ENCODE measurements at places on chromosomes 7 and 10.

- DNase-seq, result no peak
These were observed 200.5 kb downstream of the MAD1L1 start for GRCh38 chr7:2032030-2032875.

GRCh38 chr10:78892338-78893176 lies 176.2 kb upstream of the ZMIZ1 start:
- no peak for DNase-seq

GRCh38 chr10:18594574-18595156 lies 56.7 kb downstream of the NSUN6 start:
- DNase-seq, result no peak

GRCh38 chr7:83701736-83702135 lies 52.8 kb upstream of the SEMA3E start:
- DNase-seq, result no peak

DNA sequence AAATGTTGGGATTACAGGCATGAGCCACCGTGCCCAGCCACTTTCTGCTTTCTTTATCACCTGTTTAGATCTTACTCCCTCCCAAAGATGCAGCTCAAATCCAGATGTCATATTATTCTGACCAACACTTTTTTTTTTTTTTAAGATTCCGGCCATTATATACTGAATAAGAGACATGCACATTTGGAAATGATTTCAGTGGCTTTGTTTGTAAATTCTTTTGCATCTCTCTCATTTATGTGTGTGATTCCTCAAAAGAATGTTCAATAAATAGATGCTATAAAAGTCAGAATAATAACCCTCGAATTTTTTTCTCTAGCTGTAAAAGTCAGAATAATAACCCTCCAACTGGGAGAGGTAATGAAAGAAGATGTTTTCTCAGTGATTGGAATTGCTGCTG lies 25.4 kb downstream of the HECW1 start:
- no peak for DNase-seq

- no peak for DNase-seq
These were observed 31.1 kb upstream of the ABCA13 start for GRCh38 chr7:48140001-48140681.

Measured in stimulated activated CD8-positive, alpha-beta memory T cell treated with anti-CD3 and anti-CD28 coated beads, Interleukin-7, amount 100 ng/mL, for 48 hours (primary cell).